Stimulated activated CD8-positive, alpha-beta memory T cell treated with anti-CD3 and anti-CD28 coated beads, Interleukin-7, amount 100 ng/mL, for 1 hour (primary cell): ENCODE measurements at places on chromosomes 11 and 22.

- no peak for DNase-seq
These were observed 1133.3 kb downstream of the BRD1 start for GRCh38 chr22:48694296-48694883.

DNA sequence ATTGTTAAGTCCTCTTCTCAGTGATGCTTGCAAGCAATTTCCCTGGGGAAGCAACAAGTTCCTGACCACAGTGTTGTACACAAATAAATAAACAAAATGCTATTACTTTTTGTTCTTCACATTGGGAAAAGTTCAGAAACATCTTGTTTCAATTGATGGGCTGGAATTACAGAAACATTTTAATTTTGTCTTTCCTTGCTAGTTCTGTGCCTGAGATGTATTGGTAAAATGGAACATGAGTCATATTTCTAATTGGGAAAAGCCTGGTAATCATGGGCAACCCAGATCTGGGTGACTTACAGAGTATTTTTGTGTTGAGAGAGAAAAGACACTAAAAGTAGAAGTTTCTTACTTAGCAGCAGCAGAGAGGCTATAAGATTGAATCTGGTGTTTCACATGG, 576 bp upstream of the BLID start:
- no peak for DNase-seq

DNA sequence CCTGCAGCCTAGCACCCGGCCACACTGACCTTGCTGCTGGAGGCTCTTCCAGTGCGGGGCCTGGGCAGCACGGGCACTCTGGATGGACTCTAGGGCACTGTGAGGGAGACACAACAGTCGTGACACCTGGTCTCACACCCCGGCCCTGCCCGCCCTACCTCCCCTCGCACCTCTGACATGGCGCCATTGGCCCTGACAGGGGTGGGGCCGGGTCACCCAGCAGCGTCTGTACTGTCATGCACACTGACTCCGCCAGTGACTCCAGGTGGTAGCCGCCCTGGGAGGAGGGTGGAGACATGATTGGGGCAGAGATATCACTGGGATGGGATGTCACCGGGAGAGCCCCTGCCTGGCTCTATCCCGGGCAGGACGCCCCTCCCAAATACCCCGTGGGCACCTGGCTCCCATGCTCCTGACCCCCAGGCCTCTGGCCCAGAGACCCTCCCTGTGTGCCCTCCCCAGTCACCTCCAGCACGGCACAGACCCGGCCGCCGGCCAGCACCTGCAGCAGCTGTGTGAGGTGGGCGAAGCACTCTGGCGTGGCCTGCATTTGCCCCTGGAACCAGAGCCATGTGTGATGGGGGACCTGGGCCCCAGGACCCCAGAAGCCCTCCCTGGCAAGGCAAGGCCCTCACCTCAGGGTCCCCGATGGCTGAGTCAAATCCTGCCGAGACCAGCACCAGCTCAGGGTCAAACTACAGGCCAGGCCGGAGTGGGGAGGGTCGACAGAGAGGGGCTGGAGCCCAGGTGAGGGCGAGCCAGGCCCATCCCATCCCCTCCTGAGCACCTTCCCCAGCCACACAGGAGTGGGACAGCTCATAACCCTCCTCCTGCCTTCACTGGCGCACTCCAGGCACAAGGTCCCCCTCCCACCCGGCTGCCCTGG, 2.6 kb downstream of the HDAC10 start:
- DNase-seq = no peak

DNA sequence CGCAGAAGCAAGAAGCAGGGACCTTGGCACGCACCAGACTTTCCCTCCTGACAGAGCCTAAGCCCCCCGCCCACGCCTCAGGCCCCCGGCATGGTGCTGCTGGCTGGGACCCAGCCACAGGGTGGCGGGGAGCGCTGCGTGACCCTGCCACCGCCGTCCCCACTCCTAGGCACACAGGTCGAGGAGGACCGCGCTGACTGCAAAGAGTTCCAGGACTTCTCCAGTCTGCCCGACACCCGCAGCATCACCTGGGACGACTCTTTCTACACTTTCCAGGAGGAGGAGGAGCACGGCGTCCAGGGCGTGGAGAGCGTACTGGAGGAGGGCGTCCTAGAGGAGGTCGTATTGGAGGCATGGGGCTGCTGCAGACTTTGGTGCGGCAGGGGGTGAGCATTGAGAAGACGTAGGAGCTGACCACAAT, 103.7 kb downstream of the TRIM51G start:
- no peak for DNase-seq

GRCh38 chr11:68792400-68792966, 41.2 kb upstream of the TESMIN start:
- DNase-seq = no peak

- peak; percentile 48 for DNase-seq
These were observed 11.4 kb upstream of the BARX2 start for GRCh38 chr11:129364143-129364654.

- no peak for DNase-seq
These were observed 364.3 kb downstream of the SHANK2 start for GRCh38 chr11:70888061-70888460.

GRCh38 chr11:80146232-80146631, 705.4 kb upstream of the TENM4 start:
- no peak for DNase-seq

GRCh38 chr11:44754876-44755555, 28.3 kb downstream of the TSPAN18 start:
- no peak for DNase-seq

DNA sequence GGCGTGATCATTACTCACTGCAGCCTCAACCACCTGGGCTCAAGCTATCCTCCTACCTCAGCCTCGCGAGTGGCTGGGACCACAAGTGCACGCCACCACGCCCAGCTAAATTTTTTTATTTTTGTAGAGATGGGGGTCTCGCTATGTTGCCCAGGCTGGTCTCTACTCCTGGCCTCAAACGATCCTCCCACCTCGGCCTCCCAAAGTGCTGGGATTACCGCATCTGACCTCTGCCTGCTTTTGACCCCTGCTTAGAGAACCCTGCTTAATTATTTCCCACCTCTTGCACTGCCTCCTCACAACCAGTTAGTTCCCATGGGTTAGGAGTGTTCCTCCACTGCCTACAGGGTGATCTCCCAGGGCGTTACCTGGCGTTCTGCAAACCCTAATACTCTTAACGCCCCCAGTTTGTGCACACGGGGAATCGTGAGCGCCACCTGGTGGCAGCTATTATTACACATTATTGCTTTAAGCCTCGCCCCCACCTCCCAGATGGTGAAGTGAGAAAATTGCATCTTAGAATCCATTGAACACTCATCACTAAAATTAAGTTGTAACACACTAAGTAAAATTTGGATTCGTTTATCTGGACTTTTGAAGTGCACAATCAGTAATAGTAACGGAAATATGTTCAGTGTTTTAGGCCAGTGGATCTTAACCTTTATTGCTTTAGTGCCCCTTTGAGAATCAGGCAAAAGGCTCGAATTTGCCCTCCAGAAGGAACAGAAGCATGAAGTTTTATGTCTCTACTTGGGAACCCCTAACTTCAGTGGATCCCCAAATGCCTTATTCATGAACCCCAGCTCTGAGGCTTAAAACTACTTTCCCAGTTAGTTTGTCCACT, 61.4 kb upstream of the ASPHD2 start:
- DNase-seq = peak; percentile 13

DNA sequence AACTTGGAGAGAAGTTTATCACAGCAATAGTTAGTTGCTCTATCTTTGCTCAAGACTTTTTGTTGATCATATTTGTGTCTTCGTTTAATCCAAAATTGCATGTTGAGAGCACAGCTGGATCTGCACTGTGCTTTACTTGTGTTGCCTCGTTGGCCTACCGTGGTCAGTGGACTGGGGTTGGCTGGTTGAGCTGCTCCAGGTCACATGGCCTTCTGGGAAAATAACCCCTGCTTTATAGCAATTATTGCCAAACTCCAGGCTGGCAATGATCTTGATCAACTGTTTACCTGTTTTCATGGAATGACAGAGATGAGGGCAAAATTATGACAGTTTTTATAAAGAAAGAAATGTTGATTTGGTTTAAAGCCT, 5.7 kb upstream of the PLET1 start:
- DNase-seq = no peak

GRCh38 chr22:44549701-44550100, 51.7 kb upstream of the RTL6 start:
- DNase-seq = no peak

GRCh38 chr11:73578592-73579185, 19.2 kb downstream of the FAM168A start:
- no peak for DNase-seq

GRCh38 chr11:294780-295179, 4.5 kb downstream of the IFITM5 start:
- DNase-seq = no peak

GRCh38 chr11:2348986-2349385, 28.1 kb upstream of the CD81 start:
- no peak for DNase-seq

DNA sequence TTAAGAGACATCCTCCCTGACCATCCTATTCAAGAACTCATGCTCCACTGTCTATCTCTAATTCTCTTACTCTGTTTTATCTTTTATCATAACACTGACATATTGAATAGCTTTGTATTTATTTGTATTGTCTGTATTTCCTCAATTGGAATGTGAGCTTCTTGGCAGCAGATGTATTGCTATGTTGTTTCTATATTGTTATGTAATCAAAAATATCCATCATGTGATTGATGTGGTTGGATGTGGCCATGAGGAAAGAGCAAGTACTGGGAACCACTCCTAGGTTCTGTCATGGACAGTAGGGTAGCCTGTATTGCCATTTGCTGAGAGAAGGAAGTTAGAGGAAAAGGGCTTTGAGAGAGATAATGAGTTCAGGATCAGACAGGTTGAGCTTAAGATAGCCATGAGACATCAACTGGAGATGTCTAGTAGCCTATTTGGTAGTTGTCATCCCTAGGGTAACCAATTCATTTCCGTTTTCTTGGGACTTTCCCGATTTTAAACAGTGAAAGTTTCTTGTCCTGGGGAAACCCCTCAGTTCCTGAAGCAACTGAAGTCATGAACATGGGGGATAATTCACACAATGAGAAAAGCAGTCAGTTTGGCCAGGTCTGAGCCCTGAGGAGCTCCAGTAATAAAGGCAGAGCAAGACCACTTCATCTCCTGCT, 404.5 kb downstream of the INSC start:
- no peak for DNase-seq

DNA sequence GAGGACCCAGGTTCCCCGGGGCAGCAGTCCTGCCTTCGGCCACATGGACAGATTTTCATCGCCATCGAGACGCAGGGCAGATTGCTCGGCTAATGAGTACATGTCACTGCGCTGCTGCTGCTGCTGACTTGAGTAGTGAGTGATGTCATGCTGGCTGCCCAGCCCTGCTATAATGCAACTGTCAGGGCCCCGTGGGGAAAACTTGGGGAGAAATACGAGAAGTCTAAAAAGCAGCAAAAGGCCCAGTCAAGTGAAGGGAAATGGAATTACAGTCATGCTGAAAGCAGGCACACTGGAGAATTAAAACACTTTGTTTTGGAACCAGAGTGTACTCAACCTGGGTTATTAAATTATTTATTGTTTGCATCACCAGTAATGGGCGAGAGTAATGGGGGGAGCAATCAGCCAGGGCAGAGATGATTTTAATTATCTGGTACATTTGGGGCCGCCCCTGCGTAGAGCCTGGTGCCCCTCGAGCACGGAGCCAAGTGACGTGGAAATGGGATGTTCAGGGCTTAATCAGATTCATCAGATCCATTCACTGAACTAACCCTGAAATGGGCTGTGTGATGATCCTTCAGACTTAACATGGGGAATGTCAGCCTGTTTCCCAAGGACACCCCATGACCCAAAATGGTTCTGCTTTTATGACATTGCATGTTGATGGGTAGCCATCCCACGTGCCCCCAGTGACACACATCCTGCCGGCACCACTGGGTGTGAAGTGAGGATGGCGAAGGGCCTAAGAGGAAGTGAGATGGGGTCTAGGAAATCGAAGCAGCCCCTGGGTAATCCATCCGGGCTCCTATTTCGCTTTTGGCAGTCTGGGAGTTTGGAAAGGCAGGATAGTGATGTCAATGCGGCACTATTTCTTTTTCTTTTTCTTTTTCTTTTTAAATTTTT, 241.6 kb upstream of the CADM1 start:
- no peak for DNase-seq

GRCh38 chr11:30002157-30002785, 14.6 kb downstream of the KCNA4 start:
- no peak for DNase-seq

- no peak for DNase-seq
These were observed 158.2 kb upstream of the ZBED5 start for GRCh38 chr11:11016068-11016467.

DNA sequence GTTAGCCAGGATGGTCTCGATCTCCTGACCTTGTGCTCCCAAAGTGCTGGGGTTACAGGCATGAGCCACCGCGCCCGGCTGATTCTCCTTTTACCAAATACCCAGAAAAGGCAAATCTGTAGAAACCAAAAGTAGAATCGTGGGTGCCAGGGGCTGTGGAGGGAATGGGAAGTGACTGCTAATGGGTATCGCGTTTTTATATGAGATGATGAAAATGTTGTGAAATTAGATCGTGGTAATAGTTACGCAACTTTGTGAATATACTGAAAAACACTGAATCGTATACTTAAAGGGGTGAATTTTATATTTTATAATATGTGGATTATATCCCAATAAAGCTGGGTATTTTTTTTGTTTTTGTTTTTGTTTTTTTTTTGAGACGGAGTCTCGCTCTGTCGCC, 48.2 kb upstream of the CREB3L1 start:
- DNase-seq = no peak

- DNase-seq = no peak
These were observed 185.6 kb upstream of the MTMR2 start for GRCh38 chr11:96109331-96110030.

GRCh38 chr11:130037881-130038585, 31.7 kb upstream of the APLP2 start:
- no peak for DNase-seq

DNA sequence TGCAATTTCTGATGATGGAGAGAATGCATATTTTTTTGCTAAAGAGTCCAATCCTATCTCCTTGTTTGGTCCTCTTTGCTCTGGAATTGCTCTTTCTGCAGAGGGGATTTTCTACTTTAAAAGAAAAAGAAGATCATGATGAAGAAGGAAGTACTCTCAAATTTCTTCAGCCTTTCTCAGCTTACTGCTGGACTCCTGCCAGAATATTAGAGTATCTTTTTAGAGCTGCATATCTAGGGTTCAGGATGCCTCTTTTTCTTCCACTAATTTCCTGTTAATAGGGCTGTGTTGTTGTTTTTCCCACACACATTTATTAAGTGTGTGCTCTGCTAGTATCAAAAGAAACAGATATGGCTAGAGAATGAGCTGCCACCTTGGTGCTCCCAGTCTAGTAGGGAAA, 18.2 kb downstream of the UBASH3B start:
- DNase-seq = no peak

GRCh38 chr22:50302041-50302541, 5.4 kb downstream of the PLXNB2 start:
- no peak for DNase-seq
